Common myeloid progenitor, CD34-positive (primary cell): ENCODE measurements at places on chromosomes 16 and 17.

DNA sequence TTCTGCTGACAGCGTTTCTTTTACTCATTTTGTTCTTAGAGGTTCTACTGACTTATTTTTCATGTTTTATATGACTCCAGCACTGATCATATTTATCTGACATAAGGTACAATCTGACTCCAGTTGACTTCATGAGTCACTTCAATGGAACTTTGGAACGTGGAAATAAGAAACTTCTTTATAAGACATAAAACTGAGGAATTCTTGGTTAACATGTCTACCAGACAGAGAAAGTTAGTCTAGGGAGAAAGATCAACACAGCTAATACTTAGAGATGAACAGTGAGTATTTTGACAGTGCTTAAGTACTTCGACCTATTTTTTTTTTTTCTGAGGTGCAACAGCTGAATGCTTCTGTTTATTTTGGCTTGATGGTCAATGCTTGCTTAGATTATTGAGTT is 679.5 kb downstream of the KCNJ2 start:
- no peak for DNase-seq

- DNase-seq: no peak
These were observed 672 bp upstream of the ALKBH5 start for GRCh38 chr17:18182978-18183333.

- no peak for DNase-seq
These were observed 75.4 kb upstream of the SDK2 start for GRCh38 chr17:73719588-73720071.

- no peak for DNase-seq
These were observed 96.9 kb upstream of the CREBBP start for GRCh38 chr16:3977376-3977775.

DNA sequence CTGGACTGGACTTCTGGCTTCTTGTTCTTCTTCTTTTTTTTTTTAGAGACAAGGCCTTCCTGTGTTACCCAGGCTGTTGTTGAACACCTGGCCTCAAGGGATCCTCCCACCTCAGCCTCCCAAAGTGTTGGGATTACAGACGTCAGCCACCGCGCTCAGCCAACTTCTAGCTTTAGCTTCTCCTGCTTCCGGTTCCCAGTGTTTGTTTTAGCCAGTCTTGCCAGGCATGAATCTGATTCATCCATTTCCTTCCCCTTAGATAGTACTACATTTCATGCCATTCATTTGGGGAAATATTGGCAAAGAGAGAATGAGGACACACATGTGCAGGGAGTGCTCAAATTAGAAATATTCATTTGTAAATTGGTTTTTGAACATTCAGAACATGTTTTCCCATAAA is 12.1 kb upstream of the NDUFAB1 start:
- no peak for DNase-seq

DNA sequence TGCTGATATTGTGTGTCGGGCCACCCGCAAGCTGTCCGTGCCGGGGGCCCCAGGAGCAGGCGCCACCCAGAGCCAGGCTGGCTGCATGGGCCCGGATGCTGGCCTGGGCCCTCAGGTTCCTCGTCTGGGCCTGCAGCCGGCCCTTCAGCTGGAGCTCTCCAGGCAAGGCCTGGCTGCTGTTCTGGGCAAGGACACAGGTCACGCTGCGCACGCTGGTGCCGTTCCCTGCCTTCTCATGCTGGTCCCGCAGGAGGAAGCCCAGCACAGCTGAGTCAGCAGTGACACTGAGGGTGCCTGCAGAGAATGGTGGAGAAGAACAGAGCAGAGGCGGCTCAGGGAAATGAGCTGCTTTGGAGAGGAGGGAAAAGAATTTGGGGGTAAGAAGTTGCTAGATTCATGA is 79.9 kb downstream of the RMI2 start:
- no peak for DNase-seq

DNA sequence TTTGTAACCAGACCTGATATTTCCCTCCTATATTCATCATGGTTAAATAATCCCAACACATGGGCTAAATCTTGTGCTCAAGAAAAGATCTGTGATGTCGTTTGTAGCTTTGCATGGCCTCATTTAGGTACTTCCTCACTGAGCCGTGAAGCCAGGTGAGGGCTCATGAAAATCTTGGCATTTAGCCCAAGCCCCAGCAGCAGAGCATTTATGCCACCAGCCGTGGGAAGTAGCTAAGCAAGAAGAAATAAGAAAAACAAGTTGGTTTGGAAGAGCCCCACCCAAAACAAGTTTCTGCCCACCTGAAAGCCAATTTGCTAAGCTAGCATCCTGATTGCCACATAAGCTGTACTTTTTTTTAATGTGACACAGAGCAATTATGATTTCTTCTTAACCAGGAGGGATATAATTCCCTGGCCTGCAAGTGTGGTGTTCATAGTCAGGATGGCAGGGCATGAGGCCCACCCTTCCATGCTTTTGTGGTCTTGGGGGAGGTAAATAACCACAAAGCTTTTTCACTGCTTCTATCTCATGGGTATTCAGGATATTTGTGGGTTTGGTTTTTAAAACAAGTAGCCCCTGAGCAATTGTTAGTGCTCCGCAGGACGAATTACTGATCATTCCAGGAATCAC is 10.5 kb downstream of the TMIGD1 start:
- DNase-seq: peak; percentile 50

DNA sequence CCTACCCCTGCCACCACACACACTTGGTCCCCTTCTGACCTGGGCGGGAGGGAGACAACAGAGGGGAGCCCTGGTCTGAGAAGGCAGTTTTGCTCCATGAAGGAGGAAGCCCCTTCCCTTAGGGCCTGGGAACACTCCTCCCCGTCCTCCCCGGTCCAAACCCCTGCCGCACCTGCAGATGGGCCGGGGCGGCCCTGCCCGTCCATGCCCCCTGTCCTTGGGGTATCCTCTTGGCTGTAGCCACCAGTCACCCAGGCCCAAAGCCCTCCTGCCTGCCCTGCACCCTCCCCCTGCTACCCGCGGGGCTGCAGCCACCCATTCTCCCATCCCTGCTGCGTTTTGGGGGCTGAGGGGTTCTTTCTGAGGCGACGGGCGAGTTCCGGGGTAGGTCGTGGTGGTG is 33.9 kb downstream of the GSE1 start:
- DNase-seq: no peak

GRCh38 chr17:16463358-16464302 is 28.4 kb downstream of the LRRC75A start:
- DNase-seq: no peak

DNA sequence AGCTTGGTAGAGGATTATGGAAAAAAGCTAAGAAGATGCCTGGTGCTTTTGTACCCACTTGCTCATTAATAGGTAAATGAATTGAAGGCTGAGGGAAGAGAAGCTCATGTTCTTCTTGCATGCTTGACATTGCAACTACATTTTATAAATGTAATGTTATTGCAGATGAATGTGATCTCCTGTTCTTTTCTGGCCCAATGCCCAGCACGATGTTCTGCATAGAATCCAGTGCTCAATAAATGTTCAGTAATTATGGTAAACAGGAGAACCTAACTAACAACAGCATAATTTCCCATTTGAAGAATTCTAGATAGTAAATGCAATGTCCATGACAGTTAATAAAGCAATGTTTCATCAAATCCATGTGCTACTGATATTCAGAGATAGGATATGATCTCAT is 638.2 kb upstream of the SOX9 start:
- DNase-seq: no peak

DNA sequence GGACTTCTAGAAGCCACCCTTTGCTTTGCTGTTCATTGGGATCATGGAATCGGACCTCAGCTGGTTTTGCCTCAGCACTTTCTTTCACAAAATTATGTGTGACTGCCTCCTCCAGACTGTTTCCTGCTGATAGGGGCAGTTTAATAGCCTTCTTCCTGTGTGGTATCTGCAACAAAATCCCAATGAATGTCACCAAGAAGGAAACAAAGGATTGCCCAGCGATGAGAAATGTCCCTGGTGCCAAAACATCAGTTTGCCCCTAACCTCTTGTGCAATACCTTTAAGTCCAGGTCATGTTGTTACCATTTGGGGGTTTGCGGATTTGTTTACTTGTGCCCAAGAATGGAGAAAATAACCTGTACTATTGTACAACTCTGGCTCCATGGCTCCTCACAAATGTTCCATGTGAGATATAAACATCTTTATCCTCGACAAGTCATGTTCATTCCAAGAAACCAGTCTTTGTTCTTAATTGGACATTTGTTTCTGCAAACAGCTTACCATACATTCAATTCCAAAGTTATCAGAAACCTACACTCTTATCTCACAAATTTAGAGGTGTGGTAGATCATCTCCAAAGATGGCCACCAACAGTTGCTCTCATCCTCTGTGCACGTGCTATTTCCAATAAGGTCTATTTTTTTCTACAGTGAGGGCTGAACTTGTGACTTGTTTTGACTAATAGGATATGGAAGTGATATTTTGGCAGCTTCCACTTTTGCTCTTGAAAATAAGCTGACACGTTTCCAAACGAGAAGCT is 14.8 kb downstream of the TAC4 start:
- DNase-seq: peak; percentile 95

DNA sequence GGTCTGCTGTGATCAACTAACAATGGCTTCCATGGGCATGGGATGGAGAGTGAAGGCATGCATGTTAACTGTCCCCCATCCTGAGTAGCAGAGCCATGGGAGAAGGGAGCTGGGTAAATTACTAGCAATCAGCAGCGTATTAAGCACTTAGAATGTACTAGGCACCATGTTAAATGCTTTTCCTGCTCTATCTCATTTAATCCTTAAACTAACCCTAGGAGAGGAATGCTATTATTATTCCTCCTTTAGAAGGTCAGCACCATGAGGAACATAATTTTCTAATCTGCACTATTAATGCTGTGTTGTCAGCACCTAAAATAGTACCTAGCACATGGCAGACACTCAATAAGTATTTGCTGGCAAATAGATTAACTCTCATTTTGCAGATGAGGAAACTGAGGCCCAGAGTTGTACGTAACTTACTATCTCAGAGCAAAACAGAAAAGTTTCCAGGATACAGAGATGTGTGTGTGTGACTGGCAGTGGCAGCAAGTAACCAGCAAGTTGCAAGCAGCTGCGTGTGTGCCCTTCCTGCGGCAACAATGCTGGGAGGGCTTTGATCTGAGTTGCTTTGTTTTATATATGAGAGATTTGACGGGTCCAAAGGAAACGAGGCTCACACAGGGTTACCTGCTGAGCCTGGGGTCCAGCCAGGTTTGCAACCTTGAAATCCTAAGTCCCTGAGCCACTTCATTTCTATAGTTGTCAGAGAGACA is 6.5 kb upstream of the KLHL36 start:
- DNase-seq: no peak
